Thyroid gland (tissue), 4 donors: ENCODE measurements at places on chromosomes 7 and 10. TPM values are rescaled to one million over a fixed set of nuclear protein-coding genes. Genes with fewer than 3 reads are reported as not detected.

DNA sequence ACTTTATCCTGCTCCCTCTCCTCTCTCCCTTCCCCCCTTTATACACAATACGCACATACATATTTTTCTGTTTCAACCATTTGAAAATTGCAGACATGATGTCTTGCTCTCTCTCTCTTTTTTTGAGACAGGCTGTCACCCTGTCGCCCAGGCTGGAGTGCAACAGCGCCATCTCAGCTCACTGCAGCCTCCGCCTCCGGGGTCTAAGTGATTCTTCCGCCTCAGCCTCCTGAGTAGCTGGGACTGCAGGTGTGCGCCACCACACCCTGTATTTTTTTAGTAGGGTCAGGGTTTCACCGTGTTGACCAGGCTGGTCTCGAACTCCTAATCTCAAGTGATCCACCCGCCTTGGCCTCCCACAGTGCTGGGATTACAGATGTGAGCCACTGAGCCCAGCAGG, 38.5 kb downstream of the KLHDC10 start:
- H3K27ac ChIP-seq: no peak overlapping the region
- H3K27me3 ChIP-seq: no peaks in the 10 kb centered on the region
- no peaks in the 10 kb centered on the region for H3K4me1 ChIP-seq
- no peak for DNase-seq
- no peaks in the 10 kb centered on the region for H3K36me3 ChIP-seq

GRCh38 chr7:97342512-97342911, 225.0 kb downstream of the SDHAF3 start:
- no peak overlapping the region for H3K27ac ChIP-seq
- H3K4me1 ChIP-seq: no peaks in the 10 kb centered on the region
- H3K27me3 ChIP-seq: no peaks in the 10 kb centered on the region
- DNase-seq: no peak
- no peaks in the 10 kb centered on the region for H3K36me3 ChIP-seq

HTRA1 gene
- 59.1 TPM for total RNA-seq

DYNC1I1 gene
- 9.2 TPM for total RNA-seq

DNA sequence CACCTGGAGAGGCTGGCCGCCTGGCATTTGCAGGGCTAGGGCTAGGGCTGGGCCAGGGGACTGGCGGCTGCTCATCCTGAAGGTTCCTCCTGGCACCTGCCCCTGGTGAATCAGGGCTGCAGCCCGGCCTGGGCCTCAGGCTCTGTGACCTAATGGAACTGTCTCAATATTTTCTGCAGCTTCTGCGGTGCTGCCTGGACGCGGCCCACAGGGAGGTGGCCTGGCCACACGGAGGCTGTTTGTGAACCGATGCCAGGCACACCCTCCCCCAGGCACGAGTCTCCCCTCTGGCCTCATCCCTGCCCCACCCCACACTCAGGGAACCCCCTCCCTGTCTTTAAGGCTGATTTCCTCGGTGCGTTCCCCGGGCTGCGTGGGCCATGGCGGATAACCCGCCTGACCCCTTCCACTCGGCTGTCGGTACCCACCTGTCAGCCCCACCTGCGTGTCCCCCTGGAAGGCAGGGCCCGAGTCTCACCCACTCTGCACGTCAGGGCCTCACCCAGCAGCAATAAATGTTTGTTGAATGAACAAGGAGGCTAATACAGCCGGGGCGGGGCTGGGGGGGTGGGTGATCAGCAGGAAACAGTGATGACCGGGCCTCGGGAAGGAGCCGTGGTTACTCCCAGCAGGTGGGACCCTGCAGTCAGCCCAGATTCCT, 54.5 kb upstream of the DNAJB6 start:
- peaks cover 12% of the 10 kb centered on the region for H3K27me3 ChIP-seq
- no peaks in the 10 kb centered on the region for H3K36me3 ChIP-seq
- no peak for DNase-seq
- H3K27ac ChIP-seq: no peak overlapping the region

DNA sequence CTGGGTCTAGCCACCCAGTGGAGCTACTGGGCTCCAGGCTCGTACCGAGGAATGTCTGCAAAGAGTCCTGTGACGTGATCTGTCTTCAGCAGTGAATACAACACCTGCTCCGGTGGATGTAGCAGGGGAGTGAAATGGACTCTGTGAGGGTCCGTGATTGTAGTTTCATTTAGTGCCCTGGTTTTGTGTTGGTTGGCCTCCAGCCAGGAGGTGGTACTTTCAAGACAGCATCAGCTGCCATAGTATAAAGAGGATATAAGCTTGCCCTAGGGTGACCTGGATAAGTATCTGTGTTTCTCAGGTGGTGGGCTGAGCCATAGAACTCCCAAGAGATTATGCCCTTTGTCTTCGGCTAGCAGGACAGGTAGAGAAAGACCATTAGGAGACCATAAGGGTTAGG, 24.6 kb upstream of the WNT2 start:
- H3K4me1 ChIP-seq: no peaks in the 10 kb centered on the region
- H3K4me3 ChIP-seq: no peak overlapping the region
- DNase-seq: no peak
- no peaks in the 10 kb centered on the region for H3K36me3 ChIP-seq

- no peak for DNase-seq
- H3K27me3 ChIP-seq: no peaks in the 10 kb centered on the region
- no peaks in the 10 kb centered on the region for H3K36me3 ChIP-seq
- no peak overlapping the region for H3K27ac ChIP-seq
- H3K4me3 ChIP-seq: no peak overlapping the region
- H3K4me1 ChIP-seq: no peaks in the 10 kb centered on the region
Measured at GRCh38 chr7:77396894-77397547, 19.1 kb downstream of the GSAP start.

- H3K36me3 ChIP-seq: no peaks in the 10 kb centered on the region
- no peaks in the 10 kb centered on the region for H3K27me3 ChIP-seq
- no peak overlapping the region for H3K4me3 ChIP-seq
Measured at GRCh38 chr7:103955985-103956384, 33.5 kb downstream of the RELN start.

DNA sequence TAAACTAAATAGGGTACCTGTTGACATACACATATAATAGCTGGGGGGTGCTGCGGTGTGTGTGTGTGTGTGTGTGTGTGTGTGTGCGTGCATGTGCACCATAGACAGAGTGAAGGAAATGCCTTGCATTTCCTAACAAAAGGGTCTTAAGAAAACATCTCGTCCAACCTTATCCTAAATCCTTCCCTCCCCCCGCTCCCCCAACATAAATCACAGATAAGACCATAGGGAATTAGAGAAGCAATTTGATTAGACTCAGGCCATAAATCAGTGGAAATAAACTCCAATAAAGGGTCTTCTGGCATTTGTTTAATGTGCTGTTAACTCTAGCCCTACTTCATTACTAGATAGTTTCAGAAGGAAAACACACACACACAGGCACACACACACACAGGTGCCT, 148.5 kb downstream of the PPP1R17 start:
- no peak overlapping the region for H3K27ac ChIP-seq
- H3K4me1 ChIP-seq: no peaks in the 10 kb centered on the region
- H3K4me3 ChIP-seq: no peak overlapping the region
- DNase-seq: no peak
- H3K27me3 ChIP-seq: no peaks in the 10 kb centered on the region
- no peaks in the 10 kb centered on the region for H3K36me3 ChIP-seq

DNA sequence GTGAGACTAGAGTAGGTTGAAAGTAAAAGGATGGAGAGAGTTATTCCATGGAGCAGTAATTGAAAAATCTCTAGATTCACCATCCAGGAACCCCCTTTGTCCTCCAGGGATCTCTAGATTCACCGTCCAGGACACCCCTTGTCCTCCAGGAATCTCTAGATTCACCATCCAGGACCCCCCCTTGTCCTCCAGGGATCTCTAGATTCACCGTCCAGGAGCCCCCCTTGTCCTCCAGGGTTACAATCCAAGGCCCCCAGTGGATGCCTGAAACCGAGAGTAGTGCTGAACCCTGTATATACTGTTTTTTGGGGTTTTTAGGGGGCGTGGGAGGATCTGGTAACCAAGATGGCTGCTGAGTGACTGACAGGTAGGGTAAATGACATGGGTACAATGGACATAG, 38.3 kb upstream of the PPP2R2D start:
- no peaks in the 10 kb centered on the region for H3K4me1 ChIP-seq
- no peak overlapping the region for H3K27ac ChIP-seq
- H3K36me3 ChIP-seq: no peaks in the 10 kb centered on the region

DNA sequence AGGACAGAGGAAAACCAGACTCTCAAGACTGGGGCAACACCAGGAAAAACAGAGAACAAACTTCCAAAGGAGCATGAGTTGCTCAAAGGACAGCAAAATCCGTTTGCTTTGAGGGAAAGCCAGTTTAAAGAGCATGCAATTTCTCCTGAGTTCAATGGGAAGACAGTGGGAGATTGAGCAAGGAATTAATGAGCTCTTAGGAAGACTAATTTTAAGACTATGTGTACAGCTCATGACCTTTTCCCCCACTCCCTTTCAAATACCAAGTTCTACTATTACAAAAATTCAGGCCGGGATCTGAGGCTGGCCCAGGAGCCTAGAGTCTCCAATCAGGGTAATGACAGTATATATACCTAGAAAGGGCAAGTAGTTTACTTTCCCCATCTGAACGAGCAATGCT, 79.2 kb downstream of the EPDR1 start:
- H3K4me3 ChIP-seq: no peak overlapping the region
- no peak for DNase-seq
- H3K4me1 ChIP-seq: peaks cover 12% of the 10 kb centered on the region
- H3K27me3 ChIP-seq: no peaks in the 10 kb centered on the region

GRCh38 chr10:78757344-78757925, 311.3 kb upstream of the ZMIZ1 start:
- no peaks in the 10 kb centered on the region for H3K36me3 ChIP-seq
- no peak overlapping the region for H3K4me3 ChIP-seq
- DNase-seq: no peak
- H3K27ac ChIP-seq: no peak overlapping the region

DNA sequence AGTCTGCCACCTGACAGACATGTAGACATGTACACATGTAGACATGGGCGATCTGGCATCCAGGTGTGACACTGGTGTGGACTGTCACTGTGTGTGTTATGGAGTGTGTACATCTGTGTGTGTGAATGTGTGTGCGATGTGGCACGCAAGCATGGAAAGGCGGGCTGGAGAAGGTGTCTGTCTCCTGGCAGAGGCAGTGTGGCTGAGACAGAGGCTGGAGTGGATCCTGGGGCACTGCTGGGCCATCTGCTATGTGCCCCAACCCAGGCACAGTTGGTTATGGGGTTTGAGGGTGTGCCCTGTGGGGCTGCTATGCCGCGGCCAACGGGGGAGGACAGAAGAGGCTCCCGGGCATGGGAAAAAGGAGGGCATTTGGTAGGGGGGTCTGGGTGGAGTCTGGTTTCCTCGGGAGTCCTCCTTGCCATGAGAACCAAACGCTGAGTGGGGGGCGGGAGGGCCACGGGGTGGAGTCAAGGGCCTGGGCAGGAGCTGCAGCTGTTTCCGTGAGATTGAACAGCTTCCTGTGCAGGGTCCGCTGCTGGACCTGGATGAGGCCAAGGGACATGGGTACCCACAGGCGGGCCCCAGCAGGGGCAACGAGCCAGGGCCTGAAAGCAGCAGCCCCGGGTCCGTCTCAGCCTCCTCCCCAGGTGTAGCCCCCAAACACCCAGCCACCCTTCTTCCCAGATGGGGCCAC, 1.3 kb downstream of the ELN start:
- no peak overlapping the region for H3K27ac ChIP-seq
- no peak for DNase-seq
- no peaks in the 10 kb centered on the region for H3K27me3 ChIP-seq
- no peaks in the 10 kb centered on the region for H3K36me3 ChIP-seq

DNA sequence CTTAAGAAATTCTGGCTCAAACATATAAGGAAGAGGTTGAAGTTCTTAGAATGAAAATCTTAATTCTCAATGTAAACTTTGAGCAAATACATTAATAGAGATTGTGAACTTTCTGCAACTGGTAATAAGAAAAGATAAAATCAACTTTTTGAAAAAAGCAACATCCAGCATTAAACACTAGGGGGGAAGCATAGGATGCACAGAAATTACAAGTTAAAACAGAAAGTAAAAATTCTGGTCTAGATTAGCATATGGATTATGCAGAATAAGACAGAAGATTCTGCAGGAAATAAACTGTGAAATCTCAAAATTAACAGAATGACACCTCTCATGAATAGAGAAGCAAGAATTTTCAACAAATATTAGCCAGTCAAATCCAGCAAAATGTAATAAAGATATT, 38.0 kb upstream of the CAV2 start:
- no peaks in the 10 kb centered on the region for H3K27me3 ChIP-seq
- no peak for DNase-seq
- H3K4me3 ChIP-seq: no peak overlapping the region
- peaks cover 21% of the 10 kb centered on the region for H3K4me1 ChIP-seq

EGR2 gene
- total RNA-seq: 14.6 TPM

GRCh38 chr7:116271963-116272886, 61.9 kb downstream of the TES start:
- peak overlapping the region; percentile 88 for H3K27ac ChIP-seq
- no peaks in the 10 kb centered on the region for H3K27me3 ChIP-seq
- peaks cover 24% of the 10 kb centered on the region for H3K4me1 ChIP-seq
- no peak overlapping the region for H3K4me3 ChIP-seq
- H3K36me3 ChIP-seq: no peaks in the 10 kb centered on the region

- no peak for DNase-seq
- H3K27me3 ChIP-seq: no peaks in the 10 kb centered on the region
- H3K27ac ChIP-seq: no peak overlapping the region
Measured at GRCh38 chr10:133122171-133122935, 34.6 kb downstream of the ADGRA1 start.

- H3K4me3 ChIP-seq: no peak overlapping the region
- H3K27me3 ChIP-seq: no peaks in the 10 kb centered on the region
- no peak overlapping the region for H3K27ac ChIP-seq
- peak; percentile 0 for DNase-seq
- H3K36me3 ChIP-seq: no peaks in the 10 kb centered on the region
Measured at GRCh38 chr7:2004841-2005725, 227.7 kb downstream of the MAD1L1 start.
